ENCODE measurements at places on chromosomes 13 and 19.
A peak's percentile ranks its signal among the peaks of the same experiment; 100 is the strongest.

- no peak for DNase-seq
These were observed 569.9 kb downstream of the UQCRFS1 start for GRCh38 chr19:28642787-28643683.

- no peak for DNase-seq
These were observed 13.5 kb downstream of the ATP7B start for GRCh38 chr13:51997641-51998330.

DNA sequence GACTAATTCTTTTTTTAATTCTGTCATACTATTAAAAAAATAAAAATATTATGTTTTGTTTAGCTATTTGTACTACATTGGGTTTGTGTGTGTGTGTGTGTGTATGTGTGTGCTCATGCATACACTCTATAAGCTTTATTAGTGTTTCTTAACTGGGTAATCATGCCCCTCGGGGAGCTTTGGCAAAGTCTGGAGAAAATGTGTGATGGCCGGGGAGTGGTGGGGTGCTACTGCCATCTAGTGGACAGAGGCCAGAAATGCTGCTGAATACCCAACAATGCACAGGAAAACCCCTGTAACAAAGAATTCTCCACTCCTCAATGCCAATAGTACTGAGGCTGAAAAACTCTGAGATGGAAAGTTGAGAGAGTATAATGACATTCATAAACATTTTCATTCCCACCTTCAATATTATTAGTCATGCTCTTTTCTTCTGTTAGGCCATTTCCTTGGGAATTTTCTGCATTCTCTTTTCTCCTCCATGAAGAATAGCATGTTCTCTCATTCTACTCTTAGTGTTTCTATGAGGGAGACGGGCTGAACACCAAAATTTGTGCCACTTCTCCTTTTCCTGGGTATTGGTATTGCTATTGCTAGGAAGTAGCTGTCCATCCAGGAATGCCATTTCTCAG is 157.3 kb downstream of the DNAJC3 start:
- DNase-seq = no peak

DNA sequence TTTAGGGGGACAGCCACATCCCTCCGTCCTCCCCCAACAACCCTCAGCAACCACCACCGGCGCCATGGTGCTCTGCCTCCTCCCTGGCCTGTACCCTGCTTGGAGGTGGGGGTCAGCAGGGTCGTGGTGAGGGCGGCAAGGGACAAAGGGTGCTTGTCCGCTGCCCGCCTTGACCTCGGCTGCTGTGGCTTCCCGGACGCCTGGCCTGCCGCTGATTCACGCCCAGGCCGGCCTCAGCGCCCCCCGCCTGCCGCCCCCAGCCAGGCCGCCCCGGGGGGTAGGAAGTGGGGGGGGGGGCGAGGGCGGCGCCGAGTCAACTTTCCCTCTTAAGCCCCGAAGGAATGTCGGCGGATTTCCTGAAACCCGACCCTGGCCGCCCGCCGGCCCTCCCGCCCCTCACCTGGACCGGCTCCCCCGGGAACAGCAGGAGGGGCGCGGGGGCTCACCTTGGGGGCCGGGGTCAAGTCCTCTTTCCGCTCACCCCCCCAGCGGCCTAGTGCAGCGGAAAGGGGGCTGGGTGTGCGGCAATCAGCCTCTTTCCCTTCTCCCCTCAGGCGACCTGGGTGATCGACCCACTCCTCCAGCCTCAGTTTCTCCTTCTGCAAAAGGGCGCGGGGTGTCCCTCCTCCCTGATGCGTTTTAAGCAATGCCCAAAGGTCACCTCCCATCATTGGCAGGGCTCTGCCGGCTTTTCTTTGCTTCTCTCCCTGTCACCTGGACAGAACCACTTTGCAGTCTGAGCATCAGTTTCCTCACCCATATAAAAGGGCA is 1.9 kb upstream of the TMEM59L start:
- no peak for DNase-seq

- no peak for DNase-seq
These were observed 36.7 kb downstream of the DNAJC3 start for GRCh38 chr13:95713651-95714050.

DNA sequence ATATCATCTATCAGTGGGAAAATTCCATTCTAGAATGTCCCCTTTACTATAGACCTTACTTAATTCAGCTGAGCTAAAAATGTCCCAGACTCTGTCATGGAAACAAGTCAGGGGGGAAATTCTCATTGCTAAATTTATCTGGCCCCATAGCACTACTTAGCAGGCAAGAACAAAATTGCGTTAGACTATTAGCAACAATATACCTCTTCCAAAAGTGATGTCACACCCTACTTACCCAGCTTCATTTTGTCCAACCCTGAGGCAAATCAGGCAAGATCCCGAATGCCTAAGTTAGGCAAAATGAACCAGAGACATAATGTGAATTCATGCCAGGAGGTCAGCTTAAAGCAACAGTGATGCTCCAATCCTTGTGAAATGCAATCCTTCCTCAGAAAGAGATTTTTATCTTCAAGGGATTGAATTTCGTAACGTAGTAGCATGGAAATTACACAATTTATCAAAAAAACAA is 93.7 kb downstream of the FRY start:
- DNase-seq = no peak

DNA sequence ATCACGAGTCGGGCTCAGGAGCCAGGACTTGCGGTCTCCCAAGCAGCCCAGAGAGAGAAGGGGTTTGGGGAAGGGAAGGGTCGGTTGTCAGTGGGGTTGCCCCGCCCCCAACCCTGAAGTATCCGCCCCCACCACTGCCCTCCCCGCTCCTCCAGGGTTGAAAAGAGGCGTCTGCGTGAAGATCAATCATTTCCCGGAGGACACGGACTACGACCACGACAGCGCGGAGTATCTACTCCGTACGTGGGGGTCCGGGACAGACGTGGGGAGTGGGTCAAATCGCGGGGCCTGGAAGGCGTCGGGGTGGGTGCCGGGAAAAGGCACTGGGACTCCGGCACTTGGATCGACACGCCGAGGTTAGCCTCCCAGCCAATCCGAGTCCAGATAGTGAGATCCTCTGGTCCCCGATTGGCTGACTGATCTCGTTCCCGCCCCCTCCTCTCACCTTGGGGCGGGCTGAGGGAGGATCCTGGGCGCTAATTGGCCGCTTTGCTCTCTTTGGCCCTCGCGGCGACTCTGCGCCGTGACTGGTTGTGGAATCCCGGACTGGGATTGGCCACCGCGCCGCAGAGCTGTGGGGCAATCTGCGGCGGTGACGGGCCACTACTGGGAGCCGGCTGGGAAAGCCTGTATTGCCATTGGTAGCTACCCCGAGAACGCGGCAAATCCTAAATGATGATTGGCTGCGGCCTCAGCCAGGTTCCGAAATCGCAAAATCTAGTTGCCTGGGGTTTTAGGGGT is 13.3 kb upstream of the CACNG6 start:
- DNase-seq = peak; percentile 90

GRCh38 chr19:43460362-43461016 is 4.9 kb downstream of the LYPD3 start:
- DNase-seq = no peak

DNA sequence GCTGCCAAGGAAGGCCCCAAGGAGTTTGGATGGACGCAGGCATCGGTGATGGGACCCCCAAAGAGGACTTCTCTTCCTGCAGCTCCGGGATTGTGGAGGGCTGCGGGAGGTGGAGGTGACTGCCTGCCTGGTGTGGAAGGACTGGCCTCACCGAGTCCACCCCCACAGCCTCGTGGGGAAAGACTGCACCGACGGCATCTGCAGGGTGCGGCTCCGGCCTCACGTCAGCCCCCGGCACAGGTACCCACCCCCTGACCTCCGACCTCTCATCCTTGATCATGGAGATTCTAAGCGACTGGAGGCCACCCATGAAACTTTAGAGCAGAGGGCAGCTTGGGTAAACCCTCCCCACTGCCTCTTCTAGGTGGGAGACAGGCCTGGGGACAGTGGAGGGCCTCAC is 16.9 kb upstream of the CLASRP start:
- DNase-seq = no peak

GRCh38 chr19:13074378-13074777 is 28.3 kb downstream of the LYL1 start:
- no peak for DNase-seq

DNA sequence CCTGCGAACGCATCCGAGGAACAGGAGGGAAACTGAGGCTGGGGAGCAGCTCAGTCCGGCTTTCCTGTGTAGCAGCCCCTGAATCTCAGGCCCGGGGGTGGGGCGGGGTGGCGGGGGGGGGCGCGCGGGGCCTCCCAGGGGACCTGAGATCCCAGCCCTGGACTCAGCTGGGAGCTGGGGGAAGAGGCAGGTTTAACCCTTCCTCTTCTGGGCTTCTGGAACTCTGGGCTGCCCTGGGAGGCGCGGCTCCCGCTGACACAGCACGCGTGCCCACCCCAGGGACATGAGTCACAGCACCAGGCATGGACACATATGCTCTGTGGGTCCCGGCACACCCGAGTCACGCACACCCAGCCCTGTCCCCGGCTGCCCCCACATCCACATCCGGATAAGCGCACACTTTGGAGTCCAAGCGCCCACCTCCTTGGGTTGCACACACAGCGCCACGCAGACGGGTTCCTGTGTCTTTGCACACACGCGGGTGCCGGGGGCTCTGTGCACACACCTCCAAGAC is 3.5 kb upstream of the CIRBP start:
- peak; percentile 49 for DNase-seq

GRCh38 chr13:39197647-39198007 is 159.4 kb downstream of the NHLRC3 start:
- no peak for DNase-seq

DNA sequence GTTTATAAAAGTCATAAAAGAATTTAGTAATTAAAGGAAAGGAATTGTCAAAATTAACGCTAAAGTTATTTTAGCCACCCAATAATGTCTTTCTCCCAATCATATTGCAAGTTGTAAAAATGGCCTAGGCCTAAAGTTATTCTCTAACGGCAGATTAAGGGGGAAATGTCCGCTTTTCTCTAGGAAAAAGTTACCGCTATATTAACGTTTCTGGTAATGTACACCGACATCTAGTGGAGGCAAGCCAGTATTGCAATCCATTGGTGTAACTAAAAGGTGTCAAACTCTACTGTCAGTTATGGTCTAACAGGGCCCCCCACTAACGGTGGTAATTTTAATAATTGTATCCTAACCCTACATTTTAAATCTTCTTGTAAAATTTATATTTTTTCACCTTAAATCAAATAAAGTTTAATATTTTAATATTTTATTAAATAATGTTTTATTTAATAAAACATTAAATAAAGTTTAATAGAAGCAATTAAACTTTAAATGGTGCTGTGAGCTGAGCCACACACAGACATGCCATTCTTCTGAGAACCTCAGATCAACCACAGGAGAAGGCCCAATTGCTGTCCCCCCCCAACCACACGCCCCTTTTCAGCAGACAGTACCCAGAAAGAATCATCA is 35.9 kb upstream of the ZSCAN5A start:
- DNase-seq = no peak

DNA sequence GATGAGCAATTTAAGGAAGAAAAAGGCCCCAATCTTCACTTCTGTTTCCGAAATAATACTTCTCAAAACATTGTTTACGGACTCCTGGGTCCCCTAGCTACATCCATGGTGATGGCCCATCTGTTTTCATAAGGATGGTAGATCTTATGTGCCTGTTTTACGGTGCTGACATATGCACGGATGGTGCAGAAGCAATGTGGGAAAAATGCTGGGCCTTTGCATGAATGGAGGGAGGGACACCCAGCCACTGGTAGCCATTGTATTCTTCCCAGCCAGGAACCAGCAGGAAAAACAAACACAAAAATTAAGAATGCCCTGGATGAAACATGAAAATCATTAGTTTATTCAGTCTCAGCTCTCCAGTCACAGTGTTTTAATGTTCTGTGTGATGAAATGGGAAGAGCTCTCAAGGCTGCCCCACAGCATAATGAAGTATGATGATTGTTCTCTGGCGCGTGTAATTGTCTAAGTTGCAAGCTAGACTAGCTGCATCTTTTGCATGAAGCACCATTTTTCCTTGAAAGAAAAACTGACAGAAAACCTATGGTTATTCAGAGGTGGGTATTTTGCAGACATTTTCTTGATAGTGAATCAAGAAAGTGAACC is 1201.1 kb upstream of the SLC10A2 start:
- DNase-seq = no peak

- DNase-seq = no peak
These were observed 9.2 kb downstream of the ZNF627 start for GRCh38 chr19:11606484-11606883.
